ENCODE measurements at places on chromosomes 1 and 21. TPM values are rescaled to one million over a fixed set of nuclear protein-coding genes. Genes with fewer than 3 reads are reported as not detected.

The PKP1 gene
- total RNA-seq, result not detected

The ZNF697 gene
- 2.7 TPM for total RNA-seq

The S100A1 gene
- total RNA-seq, result not detected

The CCDC18 gene
- 29.6 TPM for total RNA-seq

The RHOU gene
- 1.8 TPM for total RNA-seq

The OR2L2 gene
- total RNA-seq, result 0.11 TPM

The UROD gene
- 64.5 TPM for total RNA-seq

The TRIM58 gene
- total RNA-seq, result 2.6 TPM

The CYP2J2 gene
- total RNA-seq, result 1.0 TPM

The ATAD3C gene
- 0.16 TPM for total RNA-seq

The TRAF3IP3 gene
- 452 TPM for total RNA-seq

The GRIK1 gene
- not detected for total RNA-seq

The MAB21L3 gene
- not detected for total RNA-seq

The MEX3A gene
- total RNA-seq, result 0.20 TPM

The FUBP1 gene
- 226 TPM for total RNA-seq

The CELA2B gene
- not detected for total RNA-seq

The LSM10 gene
- 44.8 TPM for total RNA-seq

The AJAP1 gene
- total RNA-seq, result not detected

The MAN1A2 gene
- total RNA-seq, result 36.9 TPM

The C1orf167 gene
- not detected for total RNA-seq

The C1orf115 gene
- total RNA-seq, result 0.34 TPM

The PM20D1 gene
- total RNA-seq, result 1.2 TPM

The LORICRIN gene
- total RNA-seq, result not detected

The LCE2B gene
- not detected for total RNA-seq

The CD244 gene
- 0.70 TPM for total RNA-seq

The BARHL2 gene
- not detected for total RNA-seq

The CRYAA gene
- total RNA-seq, result not detected

The PAPPA2 gene
- total RNA-seq, result not detected

The FCMR gene
- 77.6 TPM for total RNA-seq

The VANGL2 gene
- total RNA-seq, result not detected

The DDR2 gene
- total RNA-seq, result 0.16 TPM

The SPRR2F gene
- not detected for total RNA-seq

The LAMB3 gene
- 1.6 TPM for total RNA-seq

The KCNJ15 gene
- 0.07 TPM for total RNA-seq

The SELL gene
- 517 TPM for total RNA-seq

The TSPEAR gene
- total RNA-seq, result not detected

The P3H1 gene
- 38.1 TPM for total RNA-seq

The KCNJ10 gene
- total RNA-seq, result not detected

The EXTL1 gene
- total RNA-seq, result not detected

The FBXO42 gene
- 20.5 TPM for total RNA-seq

The SPRR1B gene
- not detected for total RNA-seq

The TMCC2 gene
- total RNA-seq, result 1.0 TPM

The ACOT11 gene
- 2.0 TPM for total RNA-seq

The HES3 gene
- total RNA-seq, result not detected

The MRAP gene
- not detected for total RNA-seq

The EEIG2 gene
- 14.8 TPM for total RNA-seq

The A3GALT2 gene
- total RNA-seq, result not detected

The YIPF1 gene
- total RNA-seq, result 15.3 TPM

The PTGER3 gene
- total RNA-seq, result 4.2 TPM

The CELA3B gene
- not detected for total RNA-seq

The KRTAP8-1 gene
- total RNA-seq, result not detected

Data from T-helper 2 cell treated with Interferon-gamma antibody and Interleukin-4, amounts not matched to agents 100 ng/mL and 5 ng/mL, for 36 hours (primary cell).